ENCODE measurements at places on chromosomes 12 and 14.

DNA sequence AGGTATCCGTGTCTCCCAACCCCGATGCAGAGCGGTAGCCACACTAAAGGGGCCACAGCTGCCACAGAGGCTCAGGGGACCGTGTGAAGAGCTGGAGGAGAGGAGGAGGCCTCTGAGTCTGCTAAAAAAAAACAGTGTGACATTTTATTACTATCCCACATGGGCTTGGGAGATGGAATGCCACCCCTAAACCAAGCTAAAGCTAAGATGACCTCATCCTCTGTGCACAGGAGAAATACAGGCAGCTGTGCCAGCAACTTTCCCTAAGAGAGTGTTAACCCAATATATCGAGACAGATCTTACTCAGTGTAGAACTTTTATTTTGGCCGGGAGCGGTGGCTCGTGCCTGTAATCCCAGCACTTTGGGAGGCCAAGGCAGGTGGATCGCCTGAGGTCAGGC lies 18.0 kb downstream of the BCL2L14 start:
- no peaks in the 10 kb centered on the region for H3K36me3 ChIP-seq
- no peak overlapping the region for H3K27ac ChIP-seq
- H3K27me3 ChIP-seq, result peaks cover 3% of the 10 kb centered on the region
- H3K4me3 ChIP-seq, result no peak overlapping the region
- no peak for DNase-seq

DNA sequence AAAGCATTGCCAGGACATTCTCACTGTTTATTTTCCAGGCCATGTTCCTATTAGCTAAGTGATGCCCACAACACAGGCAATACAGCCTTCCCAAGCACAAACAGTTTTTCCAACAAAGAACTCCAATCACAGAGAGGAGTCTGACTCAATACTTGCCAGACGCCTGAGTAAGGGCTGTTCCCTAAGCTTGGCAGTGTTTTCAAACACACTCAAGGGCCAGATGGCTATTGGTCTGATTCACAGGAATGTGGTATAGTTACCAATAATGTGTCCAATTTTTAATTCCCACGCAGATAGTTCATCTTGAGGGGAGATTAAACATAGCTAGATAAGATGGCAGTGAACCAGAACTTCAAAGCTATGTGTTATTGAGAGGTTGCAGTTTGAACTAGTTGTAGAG lies 381.0 kb downstream of the SNAPC1 start:
- H3K4me3 ChIP-seq, result no peak overlapping the region
- DNase-seq, result no peak
- H3K36me3 ChIP-seq, result no peaks in the 10 kb centered on the region

DNA sequence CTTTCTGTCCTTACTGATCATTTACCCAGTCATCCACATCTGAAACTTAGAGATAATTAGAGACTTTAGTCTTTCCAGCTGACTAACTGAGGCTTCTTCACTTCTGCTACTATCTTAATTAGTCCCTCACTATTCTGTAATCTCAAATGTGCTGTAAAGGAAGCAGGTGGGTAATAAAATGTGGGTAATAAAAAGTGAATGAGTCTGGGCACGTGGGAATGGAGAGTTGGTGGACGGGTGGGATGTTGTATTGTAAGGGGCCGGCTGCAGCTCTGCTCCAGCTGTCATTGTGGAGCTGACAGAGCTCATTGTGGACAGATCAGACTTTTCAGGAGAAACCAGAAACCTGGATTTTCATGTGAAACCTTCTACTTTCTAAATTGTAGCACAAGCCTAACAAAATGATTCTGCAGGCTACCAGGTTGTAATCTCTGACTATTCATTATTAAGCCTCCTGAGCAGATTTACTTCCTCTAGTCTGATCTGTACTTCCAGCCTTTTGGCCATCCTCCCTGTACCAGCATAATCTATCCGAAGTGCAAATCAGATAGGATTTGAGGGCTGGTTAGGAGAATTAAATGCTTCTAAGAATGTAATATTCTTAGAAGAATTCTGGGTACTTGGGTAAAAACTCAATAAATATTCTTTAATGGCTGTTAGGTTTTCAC lies 42.0 kb upstream of the BMAL2 start:
- no peaks in the 10 kb centered on the region for H3K27me3 ChIP-seq
- H3K36me3 ChIP-seq, result no peaks in the 10 kb centered on the region
- DNase-seq, result no peak

DNA sequence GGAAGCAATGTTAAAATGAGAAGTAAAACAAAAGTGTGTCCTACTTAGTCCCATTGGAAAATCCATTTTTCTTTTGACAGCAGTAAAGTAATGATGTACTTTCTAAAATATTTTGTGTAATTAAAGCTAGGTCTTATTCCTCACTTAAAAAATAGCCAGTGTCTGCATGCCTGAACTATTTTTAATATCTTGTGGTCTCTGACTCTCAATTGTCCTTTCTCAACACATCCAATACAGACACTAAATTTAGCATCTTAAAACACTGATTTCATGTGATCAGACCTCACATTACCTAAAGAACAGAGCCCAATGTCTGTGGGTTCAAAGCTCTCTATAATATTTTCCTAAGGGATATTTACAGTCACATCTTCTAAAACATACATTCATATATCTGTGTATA lies 108.0 kb downstream of the DERA start:
- DNase-seq, result no peak
- H3K27ac ChIP-seq, result no peak overlapping the region
- no peaks in the 10 kb centered on the region for H3K27me3 ChIP-seq
- H3K4me3 ChIP-seq, result no peak overlapping the region
- H3K4me1 ChIP-seq, result no peaks in the 10 kb centered on the region

- no peak overlapping the region for H3K4me3 ChIP-seq
- no peak overlapping the region for H3K27ac ChIP-seq
- H3K36me3 ChIP-seq, result no peaks in the 10 kb centered on the region
- no peak for DNase-seq
- no peaks in the 10 kb centered on the region for H3K4me1 ChIP-seq
These were observed 280.9 kb upstream of the FLRT2 start for GRCh38 chr14:85248881-85249635.

- H3K27me3 ChIP-seq, result no peaks in the 10 kb centered on the region
- H3K36me3 ChIP-seq, result no peaks in the 10 kb centered on the region
- H3K4me3 ChIP-seq, result no peak overlapping the region
- DNase-seq, result no peak
These were observed 6.3 kb downstream of the CLEC2A start for GRCh38 chr12:9925705-9926393.

DNA sequence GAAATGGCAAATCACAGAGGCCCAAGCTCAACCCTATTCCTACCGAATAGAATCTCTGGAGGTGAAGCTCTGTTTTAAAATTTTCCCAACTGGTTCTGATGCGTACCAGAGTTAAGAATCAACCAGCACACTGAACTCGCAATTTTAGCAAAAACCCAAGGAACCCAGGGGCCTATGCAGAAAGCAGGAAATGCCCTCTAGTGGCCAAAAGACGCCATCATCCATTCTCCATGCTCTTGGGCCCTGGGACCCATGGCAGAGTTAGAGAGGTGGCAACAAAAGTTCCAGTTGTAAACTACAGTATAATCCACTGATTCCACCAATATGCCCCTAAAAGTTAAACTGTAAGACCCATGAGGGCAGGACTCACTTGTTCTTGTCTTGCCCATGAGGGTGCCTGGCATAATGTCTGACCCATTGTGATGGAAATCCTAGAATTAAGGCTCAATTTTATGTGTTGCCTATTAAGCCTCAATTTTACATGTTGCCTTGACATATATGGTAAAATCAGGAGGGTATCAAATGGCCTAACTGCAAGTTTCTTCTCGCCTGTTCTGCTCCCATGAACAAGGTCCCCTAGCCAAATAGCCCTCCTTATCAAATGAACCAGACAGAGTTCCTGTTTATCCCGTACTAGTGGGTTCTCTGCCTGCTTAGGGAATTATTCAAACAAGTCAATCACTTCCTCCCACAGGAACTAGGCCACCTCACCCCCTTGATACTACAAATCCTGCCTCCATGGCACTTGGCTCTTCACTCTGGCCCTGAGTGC lies 137.5 kb upstream of the CPM start:
- peak; percentile 74 for DNase-seq
- no peaks in the 10 kb centered on the region for H3K4me1 ChIP-seq
- H3K27ac ChIP-seq, result no peak overlapping the region
- no peaks in the 10 kb centered on the region for H3K36me3 ChIP-seq

DNA sequence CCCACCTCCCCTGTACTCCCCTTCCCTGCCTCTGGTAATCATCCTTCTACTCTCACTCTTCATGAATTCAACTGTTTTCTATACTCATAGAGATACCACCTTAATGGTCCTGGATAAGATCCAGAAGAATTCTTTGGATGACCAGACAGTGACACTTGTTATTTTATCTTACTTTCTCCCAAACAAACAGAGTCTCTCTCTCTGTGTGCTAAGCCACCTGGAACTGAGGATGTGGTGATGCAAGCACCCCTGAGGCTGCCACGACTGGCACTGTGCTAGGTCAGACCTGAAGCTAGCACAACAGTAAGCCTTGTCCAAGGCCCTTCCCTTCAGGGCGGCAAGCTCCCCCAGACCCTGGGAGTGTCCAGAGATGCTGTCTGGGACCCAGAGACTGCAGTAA lies 250.2 kb downstream of the C12orf50 start:
- H3K27ac ChIP-seq, result no peak overlapping the region
- H3K4me1 ChIP-seq, result no peaks in the 10 kb centered on the region
- H3K36me3 ChIP-seq, result no peaks in the 10 kb centered on the region
- H3K4me3 ChIP-seq, result no peak overlapping the region
- no peaks in the 10 kb centered on the region for H3K27me3 ChIP-seq

DNA sequence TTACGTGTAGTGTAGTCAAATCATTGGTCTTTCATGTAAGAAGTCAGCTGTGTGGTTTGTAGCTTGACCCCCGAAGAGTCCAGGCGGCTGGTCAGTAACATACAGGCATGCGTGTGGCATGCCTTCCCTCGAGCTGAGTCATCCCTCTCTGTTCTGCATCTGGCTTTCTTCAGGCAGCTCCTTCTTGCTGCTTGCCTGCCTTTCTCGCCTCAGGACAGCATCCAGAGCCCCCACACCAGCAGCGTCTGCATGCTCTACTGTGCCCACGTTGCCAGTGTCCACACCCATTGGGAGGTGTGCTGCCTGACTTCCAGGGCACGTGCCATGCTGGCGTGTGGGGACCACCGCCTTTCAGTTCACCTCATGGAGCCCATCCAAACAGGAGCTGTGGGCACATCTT lies 96.8 kb downstream of the EP400 start:
- peaks cover under 1% of the 10 kb centered on the region for H3K4me1 ChIP-seq
- no peak overlapping the region for H3K4me3 ChIP-seq
- no peaks in the 10 kb centered on the region for H3K27me3 ChIP-seq

DNA sequence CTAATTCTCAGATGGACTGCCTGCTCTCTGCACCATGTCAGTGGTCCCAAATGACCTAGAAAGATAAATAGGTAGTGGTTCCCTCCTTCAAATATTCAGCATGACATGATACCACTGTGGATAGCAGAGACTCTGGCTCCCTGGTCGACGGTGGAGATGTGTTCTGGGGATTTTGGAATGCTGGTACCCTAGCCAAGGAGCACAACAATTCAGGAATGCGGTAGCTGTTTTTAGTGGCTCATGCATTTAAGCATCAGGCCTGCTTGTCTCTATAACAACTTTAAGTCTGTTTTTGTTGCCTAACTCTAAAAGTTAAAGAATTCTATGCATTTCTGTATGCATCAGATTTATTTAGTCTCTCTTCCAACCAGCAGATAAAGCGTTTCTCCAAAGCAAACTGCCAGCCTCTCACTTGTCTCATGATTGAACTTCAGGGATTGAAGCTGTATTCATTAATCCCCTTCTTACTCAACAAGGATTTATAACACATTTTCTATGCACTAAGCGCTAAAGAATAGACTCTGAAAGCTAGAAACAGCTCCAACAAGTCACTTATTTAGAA lies 164.9 kb upstream of the BMP4 start:
- H3K27me3 ChIP-seq, result no peaks in the 10 kb centered on the region
- no peak overlapping the region for H3K27ac ChIP-seq
- no peak for DNase-seq
- no peak overlapping the region for H3K4me3 ChIP-seq
- no peaks in the 10 kb centered on the region for H3K4me1 ChIP-seq

DNA sequence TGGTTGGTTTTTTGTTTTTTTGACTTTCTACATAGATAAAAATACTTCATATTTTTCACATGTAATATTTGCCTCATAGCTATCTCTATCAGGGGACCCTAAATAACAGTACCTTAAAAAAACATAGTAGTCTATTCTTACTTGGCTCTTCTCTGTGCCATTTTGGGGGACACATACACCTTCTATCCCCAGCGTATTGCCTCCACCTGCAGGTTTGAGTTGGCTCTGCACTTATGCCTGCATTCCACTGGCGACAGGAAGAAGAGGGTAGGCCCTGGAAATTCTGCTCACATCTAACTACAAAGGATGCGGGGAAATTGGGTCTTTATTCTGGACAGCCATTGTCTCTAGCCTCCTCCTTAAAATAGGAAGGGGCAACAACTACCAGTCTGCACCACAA lies 13.8 kb upstream of the IFI27L2 start:
- no peak for DNase-seq
- H3K27ac ChIP-seq, result no peak overlapping the region
- H3K4me3 ChIP-seq, result no peak overlapping the region
- H3K36me3 ChIP-seq, result no peaks in the 10 kb centered on the region

DNA sequence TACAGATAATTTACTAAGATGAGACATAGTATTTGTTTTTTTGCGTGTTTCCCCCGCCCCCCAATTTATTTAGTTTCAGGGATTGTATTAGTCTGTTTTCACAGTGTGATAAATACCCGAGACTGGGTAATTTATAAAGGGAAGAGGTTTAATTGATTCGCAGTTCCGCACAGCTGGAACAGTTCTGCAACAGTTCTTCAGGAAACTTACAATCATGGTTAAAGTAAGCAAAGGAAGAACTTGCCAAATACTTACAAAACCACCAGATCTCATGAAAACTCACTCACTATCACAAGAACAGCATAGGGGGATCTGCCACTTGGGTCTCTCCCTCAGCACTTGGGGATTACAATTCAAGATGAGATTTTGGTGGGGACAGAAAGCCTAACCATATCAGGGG lies 48.9 kb downstream of the LRRIQ1 start:
- H3K27me3 ChIP-seq, result no peaks in the 10 kb centered on the region
- no peak for DNase-seq
- no peak overlapping the region for H3K4me3 ChIP-seq

DNA sequence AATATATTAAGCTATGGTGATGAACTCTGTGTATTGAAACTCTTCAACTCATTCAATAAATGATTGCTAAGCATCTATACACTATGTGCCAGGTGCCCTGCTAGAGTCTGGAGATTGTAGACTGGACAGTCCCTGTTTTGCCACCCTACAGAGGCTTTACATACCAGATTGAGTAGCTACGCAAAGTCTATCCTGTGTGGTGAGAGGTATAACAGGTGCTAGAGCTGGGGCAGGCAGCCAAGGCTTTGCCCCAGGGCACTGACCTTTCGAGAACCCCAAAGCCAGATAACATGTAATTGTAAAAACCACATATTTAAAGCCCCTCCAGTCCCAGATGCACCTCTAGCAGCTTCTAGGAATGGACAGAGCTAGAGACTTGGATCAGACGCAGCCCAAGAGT lies 52.8 kb downstream of the PPM1H start:
- H3K27ac ChIP-seq, result no peak overlapping the region
- no peaks in the 10 kb centered on the region for H3K36me3 ChIP-seq
- no peaks in the 10 kb centered on the region for H3K27me3 ChIP-seq
- no peaks in the 10 kb centered on the region for H3K4me1 ChIP-seq
- no peak overlapping the region for H3K4me3 ChIP-seq

GRCh38 chr12:131836193-131836592 lies 8.0 kb downstream of the MMP17 start:
- no peaks in the 10 kb centered on the region for H3K36me3 ChIP-seq
- no peaks in the 10 kb centered on the region for H3K4me1 ChIP-seq
- H3K4me3 ChIP-seq, result no peak overlapping the region
- DNase-seq, result no peak
- peaks cover 14% of the 10 kb centered on the region for H3K27me3 ChIP-seq

- H3K27me3 ChIP-seq, result peaks cover 36% of the 10 kb centered on the region
- DNase-seq, result no peak
- H3K27ac ChIP-seq, result no peak within 1 kb of the TSS
- no peaks in the 10 kb centered on the region for H3K4me1 ChIP-seq
These were observed at the start of gene NGB for GRCh38 chr14:77271113-77271710. TSS of gene NGB (minus strand) at chr14:77271206. CDS start at chr14:77270937, 269 bp downstream.

Measured in thymus (tissue), 14 donors.